ENCODE measurements at places on chromosomes 4 and X.

DNA sequence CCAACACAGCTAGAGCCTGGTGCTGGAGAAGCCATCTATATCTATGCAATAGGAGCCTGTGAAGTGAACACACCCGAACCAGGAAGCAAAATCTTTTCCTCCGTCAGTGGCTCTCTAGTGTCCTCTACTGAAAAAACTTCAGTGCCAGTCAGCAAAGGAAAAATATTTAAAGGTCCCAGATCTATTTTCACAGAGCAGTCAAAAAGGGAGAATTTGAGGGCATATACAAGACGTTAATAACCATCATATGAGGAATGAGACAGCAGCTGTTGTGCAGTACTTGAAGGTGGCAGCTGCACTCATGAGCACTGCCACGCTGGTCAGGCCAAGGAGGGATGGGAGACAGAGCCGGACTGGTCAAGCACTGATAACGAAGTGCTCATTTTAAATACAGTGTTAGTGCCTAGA is 14.4 kb downstream of the MCUB start:
- no peak for DNase-seq

GRCh38 chr4:160894809-160895208 is 1269.0 kb downstream of the FSTL5 start:
- no peak for DNase-seq

- DNase-seq = no peak
These were observed 88.2 kb downstream of the SCD5 start for GRCh38 chr4:82710197-82710929.

GRCh38 chr4:34281826-34282225 is 1962.5 kb downstream of the ARAP2 start:
- no peak for DNase-seq

GRCh38 chr4:43680421-43680820 is 768.2 kb downstream of the KCTD8 start:
- no peak for DNase-seq
